Hippocampal formation (tissue), 2 donors: ENCODE measurements at places on chromosomes 16 and 17.

- no peak for DNase-seq
Observed at GRCh38 chr16:50188619-50189136, 35.6 kb downstream of the TENT4B start.

GRCh38 chr16:29770250-29770929, 7.7 kb upstream of the ZG16 start:
- no peak for DNase-seq

- no peak for DNase-seq
Observed at GRCh38 chr16:64406770-64407181, 715.1 kb downstream of the CDH11 start.

DNA sequence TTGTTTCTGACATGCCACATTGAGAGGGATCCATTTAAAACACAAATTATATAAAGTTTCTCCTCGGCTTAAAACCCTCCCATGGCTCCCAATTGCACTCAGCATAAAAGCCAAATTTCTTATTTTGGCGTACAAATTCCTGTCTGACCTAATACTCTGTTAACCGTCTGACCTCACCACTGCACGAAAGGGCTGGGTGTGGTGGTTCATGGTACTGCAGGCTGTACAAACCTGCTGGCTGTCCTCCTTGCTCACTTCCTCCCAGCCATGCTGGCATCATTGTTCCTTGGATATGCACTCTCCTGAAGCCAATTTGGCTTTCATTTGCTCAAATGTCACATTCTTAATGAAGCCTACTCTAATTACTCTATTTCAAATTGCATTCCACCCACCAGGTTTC, 301.6 kb upstream of the C16orf82 start:
- no peak for DNase-seq

DNA sequence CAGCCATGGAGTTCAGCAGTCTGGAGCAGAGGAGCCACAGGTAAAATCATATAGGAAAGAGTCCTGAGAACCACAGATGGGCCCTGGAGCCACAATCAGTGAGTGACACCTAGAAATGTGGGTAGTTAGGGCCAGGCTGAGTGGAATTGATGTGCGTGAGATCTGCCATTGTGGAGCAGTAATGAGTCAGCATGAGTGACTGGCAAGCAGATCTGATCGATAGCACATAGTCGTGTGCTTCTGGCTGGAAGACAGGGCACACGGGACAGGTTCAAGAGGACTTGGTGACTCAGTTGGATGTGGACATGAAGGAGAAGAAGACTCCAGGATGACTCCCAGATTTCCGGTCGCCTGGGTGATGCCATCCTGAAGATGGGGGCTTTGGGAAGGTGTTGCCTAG, 12.3 kb downstream of the ADORA2B start:
- no peak for DNase-seq

- no peak for DNase-seq
Observed at GRCh38 chr16:8716592-8716991, 42.2 kb downstream of the ABAT start.

GRCh38 chr17:309361-309888, 43.2 kb downstream of the RPH3AL start:
- no peak for DNase-seq
